ENCODE measurements at places on chromosomes 3 and 15. TPM values are rescaled to one million over a fixed set of nuclear protein-coding genes. Genes with fewer than 3 reads are reported as not detected.

Gene SLC9C1
- not detected for total RNA-seq

Gene GPR15
- total RNA-seq = not detected

DNA sequence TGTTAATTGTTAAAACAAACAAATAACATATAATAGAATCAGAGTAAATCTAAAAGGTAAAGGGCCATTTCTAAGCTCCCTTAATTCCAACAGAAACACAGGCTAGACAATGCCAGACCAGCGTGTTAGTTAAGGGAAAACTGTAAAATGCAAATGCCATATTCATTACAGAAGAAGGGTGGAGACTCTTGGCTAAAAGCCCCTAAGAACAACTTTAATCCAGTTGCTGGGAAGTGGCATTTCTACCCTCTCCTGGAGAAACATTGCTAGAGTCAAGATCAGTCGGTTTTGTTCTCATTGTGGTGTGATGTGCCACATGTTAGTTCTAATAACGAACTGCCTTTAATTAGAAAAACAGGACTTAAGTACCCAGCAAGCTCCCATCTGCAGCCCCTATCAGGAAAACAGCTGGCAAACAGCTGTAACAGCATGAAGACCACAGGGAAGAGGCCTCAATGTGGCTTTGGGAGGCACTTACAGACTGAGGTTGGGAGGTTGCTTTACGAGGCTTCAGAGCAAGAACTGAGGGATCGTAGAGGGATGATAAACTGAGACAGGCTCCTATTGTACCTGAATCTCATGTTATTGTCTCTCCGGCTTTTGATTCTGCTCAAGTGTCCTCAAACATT is 1134.8 kb downstream of the ROBO1 start:
- no peaks in the 10 kb centered on the region for H3K27me3 ChIP-seq
- DNase-seq = no peak
- H3K36me3 ChIP-seq = peaks cover 20% of the 10 kb centered on the region
- no peak overlapping the region for H3K27ac ChIP-seq

DNA sequence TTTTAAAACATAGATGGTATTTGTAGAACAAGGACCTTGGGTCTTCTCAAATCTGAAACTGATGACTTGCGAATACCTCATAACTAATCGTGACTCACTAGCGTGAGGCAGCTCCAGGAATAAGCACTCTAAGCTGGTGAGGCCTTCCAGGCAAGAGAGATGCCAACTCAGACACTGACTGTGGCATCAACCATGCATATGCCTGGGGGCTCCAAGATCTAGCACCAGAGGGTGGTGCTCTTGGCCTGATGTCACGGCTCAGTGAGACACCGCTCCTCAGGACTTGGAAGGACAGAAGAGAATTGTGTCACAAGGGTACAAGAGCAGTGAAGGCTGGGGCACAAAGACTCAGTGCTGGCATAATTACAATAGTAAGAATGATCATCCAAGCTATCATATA is 125.0 kb upstream of the TRIM42 start:
- DNase-seq = no peak
- H3K36me3 ChIP-seq = peaks cover 36% of the 10 kb centered on the region
- H3K27ac ChIP-seq = no peak overlapping the region
- H3K27me3 ChIP-seq = no peaks in the 10 kb centered on the region
- H3K4me1 ChIP-seq = no peaks in the 10 kb centered on the region

- no peak for DNase-seq
- no peaks in the 10 kb centered on the region for H3K36me3 ChIP-seq
- peaks cover 40% of the 10 kb centered on the region for H3K4me1 ChIP-seq
- no peak overlapping the region for H3K4me3 ChIP-seq
- peaks cover 12% of the 10 kb centered on the region for H3K27me3 ChIP-seq
Measured at GRCh38 chr3:184662187-184662586, 49.7 kb downstream of the MAGEF1 start.

- no peak for DNase-seq
- peaks cover 32% of the 10 kb centered on the region for H3K4me1 ChIP-seq
- H3K4me3 ChIP-seq = no peak overlapping the region
- H3K36me3 ChIP-seq = peaks cover 2% of the 10 kb centered on the region
- H3K27ac ChIP-seq = no peak overlapping the region
Measured at GRCh38 chr3:31839144-31839917, 141.7 kb downstream of the OSBPL10 start.

- H3K4me3 ChIP-seq = no peak overlapping the region
- no peaks in the 10 kb centered on the region for H3K27me3 ChIP-seq
- peaks cover 35% of the 10 kb centered on the region for H3K4me1 ChIP-seq
- H3K27ac ChIP-seq = peak overlapping the region; percentile 24
Measured at GRCh38 chr3:51686512-51687215, 15.6 kb downstream of the TEX264 start.

- peaks cover 54% of the 10 kb centered on the region for H3K27me3 ChIP-seq
- H3K27ac ChIP-seq = no peak overlapping the region
- H3K4me3 ChIP-seq = no peak overlapping the region
- H3K36me3 ChIP-seq = no peaks in the 10 kb centered on the region
- no peak for DNase-seq
- peaks cover 4% of the 10 kb centered on the region for H3K4me1 ChIP-seq
Measured at GRCh38 chr3:195802261-195802701, 9.4 kb downstream of the MUC4 start.

All from osteocyte (in vitro differentiated cells).